ENCODE measurements at places on chromosomes 5 and 9.

DNA sequence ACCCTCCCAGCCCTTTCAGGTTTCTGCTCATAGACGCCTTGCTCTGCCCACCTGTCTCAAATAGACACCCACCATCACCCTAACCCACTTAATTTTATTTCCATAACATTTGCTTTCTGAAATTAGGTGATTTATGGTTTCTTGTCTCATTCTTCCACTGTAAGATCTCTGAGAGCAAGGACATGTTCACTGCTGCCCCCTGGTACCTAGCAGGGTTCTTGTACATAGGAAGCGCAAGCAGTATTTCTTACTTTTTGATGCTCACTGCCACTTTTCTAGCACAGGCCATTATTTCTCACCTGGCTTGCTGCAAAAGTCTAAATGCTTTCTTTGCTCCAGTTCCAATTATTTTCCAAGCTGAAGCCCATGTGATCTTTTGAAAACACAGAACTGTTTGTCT is 16.8 kb downstream of the C9orf57 start:
- no peak for DNase-seq

GRCh38 chr9:68894502-68894901 is 119.4 kb downstream of the PRKACG start:
- DNase-seq, result no peak

- no peak for DNase-seq
These were observed 368.7 kb downstream of the EFNA5 start for GRCh38 chr5:107301999-107302398.

GRCh38 chr5:147081311-147081764 is 153.5 kb upstream of the STK32A start:
- no peak for DNase-seq

- DNase-seq, result no peak
These were observed 120.4 kb upstream of the RFX3 start for GRCh38 chr9:3646226-3646625.

DNA sequence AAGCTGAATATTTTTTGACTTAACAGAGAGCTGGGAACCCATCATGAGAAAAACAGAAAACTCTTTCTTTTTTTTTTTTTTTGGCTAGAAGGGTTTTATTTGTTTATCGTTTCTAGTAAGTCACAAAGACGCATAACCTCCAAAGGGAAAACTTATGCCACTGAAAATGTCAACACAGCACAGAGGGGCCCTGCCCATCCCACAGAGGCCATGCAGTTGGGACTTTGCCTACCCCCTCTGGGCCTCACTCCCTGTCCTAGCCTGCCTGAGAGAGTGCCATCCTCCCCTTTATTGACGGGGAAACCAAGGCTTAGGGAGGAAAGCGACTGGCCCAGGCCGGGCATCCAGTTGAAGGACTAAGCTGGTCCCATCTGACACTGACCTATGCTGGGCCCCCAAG is 74.7 kb downstream of the VAV2 start:
- DNase-seq, result no peak

GRCh38 chr9:2260417-2261306 is 245.5 kb downstream of the SMARCA2 start:
- DNase-seq, result no peak

DNA sequence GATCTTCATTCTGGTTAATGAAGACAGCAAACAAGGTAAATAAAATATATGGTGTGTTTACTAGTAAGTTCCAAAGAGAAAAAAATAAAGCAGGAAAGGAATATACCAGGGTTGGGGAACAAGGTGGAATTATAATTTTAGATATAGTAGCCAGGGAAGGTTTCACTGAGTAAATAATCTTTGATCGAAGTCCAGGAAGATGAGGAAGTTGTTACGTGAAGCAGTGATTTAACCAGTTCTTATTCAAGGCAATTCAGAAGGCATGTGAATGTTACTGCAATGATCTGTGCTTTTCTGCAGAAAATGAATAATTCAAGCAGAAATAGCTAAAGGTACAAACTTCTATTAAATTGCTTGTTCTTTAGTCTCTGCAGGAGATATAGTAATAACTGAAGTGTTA is 6.2 kb downstream of the SMIM32 start:
- DNase-seq, result no peak

DNA sequence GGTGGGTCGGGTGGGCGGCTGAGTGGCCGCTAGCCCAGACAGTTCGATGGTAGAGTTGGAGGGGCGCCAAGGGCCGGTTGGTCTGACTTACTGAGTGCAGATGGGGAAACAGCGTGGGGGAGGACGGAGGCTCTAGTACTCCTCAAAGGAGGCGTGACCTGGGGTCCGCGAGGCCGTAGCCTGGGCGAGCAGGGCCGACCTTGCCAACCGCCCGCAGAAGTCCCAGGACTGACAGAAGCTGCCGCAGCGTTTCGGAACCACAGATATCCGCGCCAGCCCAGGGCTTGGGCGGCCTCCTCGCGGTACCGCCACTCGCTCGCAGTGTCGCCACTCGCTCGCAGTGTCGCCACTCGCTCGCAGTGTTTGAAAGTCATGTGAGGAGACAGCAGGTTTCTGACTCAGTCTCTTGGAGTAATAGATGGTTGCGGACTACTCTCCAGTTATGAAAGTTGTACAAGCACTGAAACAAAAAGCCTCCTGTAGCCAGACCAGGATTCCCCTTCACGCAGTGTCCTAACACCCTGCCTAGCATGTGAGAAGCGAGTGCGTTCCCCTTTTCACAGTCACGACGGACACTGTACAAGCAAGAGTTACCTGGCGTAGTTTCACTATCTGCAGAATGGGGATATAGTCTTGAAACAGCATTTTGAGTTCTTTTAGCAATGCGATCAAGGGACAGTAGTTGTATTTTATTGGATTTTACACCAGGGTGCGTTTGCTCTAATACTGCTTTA is 674 bp downstream of the TMEM38B start:
- no peak for DNase-seq

DNA sequence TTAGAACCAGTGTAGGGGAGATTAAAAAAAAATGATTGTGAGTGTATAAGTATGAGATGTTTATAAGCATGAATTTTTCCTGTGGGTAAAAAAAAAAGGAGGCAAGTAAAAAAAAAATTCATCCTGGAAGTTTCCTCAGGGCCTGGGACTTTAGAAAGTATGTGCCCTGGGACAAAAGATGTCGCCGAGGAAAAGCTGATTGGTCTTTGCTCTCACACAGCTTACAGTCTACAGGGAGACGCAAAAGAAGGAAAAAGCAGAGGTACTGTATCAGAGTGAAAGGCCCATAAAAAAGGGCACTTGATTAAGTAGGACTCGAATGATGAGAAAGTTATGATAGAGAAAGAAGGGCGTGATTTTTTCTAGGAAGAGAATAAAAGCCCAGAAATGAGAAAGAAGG is 501.4 kb upstream of the MEF2C start:
- DNase-seq, result no peak

DNA sequence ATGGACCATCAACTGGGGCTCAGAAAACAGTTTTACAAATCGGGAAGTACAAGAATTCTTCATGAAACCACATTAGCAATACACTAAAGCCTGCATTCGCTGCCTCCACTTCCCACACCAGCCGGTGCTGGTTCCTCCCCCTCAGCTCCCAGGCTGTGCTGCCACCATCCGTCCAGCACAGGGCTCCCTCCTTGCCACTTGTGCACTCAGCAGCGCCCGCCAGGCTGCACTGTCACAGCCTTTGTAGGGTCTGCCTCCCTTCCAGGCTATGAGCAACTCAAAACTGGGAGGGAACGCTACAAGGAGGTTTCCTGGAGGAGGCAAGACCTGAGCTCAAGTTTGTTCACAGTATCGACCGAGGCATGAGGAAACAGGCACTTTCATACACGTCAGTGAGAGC is 7.7 kb downstream of the MAPK9 start:
- DNase-seq, result no peak

DNA sequence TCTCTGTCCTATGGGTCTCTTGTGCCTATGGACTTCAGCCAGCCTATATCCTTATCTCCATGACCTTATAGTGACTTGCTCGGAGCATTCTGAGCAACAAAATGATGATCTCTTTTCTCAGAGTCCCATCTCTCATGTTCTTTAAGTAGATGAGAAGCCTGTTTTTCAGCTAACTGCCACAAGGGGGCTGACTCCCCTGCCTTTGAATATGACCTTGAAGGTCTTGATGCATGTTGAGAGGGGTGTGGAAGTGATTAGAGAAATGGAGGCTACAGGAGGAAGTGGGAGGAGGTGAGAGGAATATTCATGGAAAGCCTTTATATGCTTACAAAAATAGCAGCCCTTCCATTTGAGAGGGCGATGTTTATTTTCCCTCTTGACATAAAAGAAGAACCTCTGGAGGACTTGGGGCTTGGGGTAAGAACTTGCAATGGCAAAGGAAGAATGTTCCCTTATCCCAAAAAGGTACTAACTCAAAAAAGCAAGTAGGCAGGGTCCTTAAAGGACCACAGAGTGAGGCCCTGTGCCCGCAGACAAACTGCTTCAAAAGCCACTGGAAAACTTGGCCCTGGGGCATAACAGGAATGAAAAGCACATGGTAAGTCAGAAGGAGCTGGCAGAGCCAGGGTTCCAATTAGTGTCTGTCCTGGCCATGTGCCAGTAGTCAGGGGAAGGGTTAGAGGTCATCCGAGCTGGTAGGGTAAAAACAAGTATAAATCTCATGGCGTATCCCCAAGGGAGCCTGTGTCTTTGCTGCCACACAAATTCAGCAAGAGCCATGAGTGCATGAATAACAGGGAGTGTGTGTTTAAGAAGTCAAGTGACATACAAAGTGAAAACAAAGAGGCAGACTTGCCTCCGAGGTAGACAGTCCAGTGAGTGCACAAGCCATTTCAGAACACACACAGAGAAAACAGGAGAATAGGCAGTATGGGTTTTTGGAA is 39.1 kb downstream of the FGD3 start:
- no peak for DNase-seq

GRCh38 chr5:7495131-7495517 is 99.2 kb downstream of the ADCY2 start:
- DNase-seq, result no peak

DNA sequence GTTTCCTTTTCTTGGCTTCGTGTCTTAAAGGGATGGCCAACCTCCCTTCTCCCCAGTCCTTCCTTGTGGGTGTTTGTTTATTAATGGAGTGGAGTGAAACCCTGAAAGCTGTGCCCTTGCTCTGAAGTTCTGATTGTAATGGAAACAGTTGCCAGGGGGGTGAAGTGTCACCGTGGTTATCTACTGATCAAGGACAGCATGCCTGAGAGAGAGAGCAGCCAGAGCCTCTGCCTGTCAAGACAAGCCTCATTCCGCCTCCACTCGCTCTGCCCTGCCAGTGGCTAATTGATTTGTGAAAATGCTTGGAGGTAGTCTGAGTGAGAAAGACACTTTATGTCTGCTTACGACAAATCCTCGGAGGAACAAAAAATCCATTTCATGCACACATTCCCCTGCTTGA is 143.7 kb upstream of the SLC30A5 start:
- DNase-seq, result no peak

GRCh38 chr5:168976311-168976970 is 324.5 kb downstream of the SLIT3 start:
- DNase-seq, result no peak

DNA sequence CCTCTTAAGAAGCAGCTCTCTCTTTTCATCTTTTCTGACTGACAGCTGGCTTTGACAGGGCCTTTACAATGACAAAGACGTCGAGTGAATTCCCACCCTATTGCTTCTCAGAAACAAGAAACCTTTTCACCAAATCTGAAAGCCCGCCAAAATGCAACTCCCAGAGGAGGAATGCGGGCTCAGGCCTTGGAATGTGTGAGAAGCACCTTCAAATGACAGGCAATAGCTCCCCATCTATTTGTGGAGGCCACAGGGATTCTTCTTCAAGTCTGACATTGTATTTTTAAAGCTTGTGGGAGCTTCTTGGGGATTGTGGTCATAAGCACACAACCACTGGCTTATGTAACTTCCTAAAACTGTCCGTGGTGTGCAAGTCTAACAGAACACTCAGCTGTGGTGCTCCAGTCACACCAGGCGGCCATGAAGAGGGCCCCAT is 72.7 kb downstream of the DPYSL3 start:
- no peak for DNase-seq
